ENCODE measurements at places on chromosomes 6 and 20. TPM values are rescaled to one million over a fixed set of nuclear protein-coding genes. Genes with fewer than 3 reads are reported as not detected.

VNN1 gene
- total RNA-seq = 0.20 TPM

PTCRA gene
- not detected for total RNA-seq

ARHGAP40 gene
- not detected for total RNA-seq

SRSF12 gene
- not detected for total RNA-seq

C2 gene
- 2.9 TPM for total RNA-seq

HLA-DRB1 gene
- not detected for total RNA-seq

PPP1R16B gene
- total RNA-seq = not detected

TREM1 gene
- total RNA-seq = not detected

DLK2 gene
- 3.4 TPM for total RNA-seq

TOX2 gene
- total RNA-seq = 6.1 TPM

UNC5CL gene
- 0.20 TPM for total RNA-seq

FKBP1C gene
- total RNA-seq = 1.1 TPM

SALL4 gene
- 2.4 TPM for total RNA-seq

LY6G6F gene
- total RNA-seq = not detected

CPXM1 gene
- 0.15 TPM for total RNA-seq

SCUBE3 gene
- not detected for total RNA-seq

KIF3B gene
- total RNA-seq = 20.3 TPM
